ENCODE measurements at places on chromosomes 5 and 9. TPM values are rescaled to one million over a fixed set of nuclear protein-coding genes. Genes with fewer than 3 reads are reported as not detected.
A peak's percentile ranks its signal among the peaks of the same experiment; 100 is the strongest.

DNA sequence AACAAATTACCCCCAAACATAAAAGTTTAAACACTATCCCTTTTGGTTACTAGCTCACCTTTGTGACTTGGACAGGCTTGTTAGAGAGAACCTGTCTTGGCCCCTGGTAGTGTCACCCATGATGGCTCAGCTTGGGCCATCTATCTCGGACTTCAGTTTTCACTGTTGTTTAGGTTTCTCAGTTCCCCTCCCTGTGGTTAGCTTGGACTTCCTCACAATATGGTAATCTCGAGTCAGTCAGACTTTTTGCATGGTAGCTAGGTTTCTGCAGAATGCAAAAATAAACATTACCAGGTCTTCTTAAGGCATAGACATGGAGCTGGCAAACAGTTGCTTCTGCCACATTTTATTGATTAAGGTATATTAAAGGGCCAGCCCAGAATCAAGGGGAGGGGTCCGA, 324.3 kb upstream of the RORB start:
- H3K27ac ChIP-seq: no peak overlapping the region
- 0 out of 2 replicates have a peak, but pooled peaks cover 4% of the 10 kb centered on the region for H3K27me3 ChIP-seq
- DNase-seq: no peak

GRCh38 chr9:3446313-3446712, 79.5 kb downstream of the RFX3 start:
- DNase-seq: no peak
- no peak overlapping the region for H3K27ac ChIP-seq
- no peaks in the 10 kb centered on the region for H3K27me3 ChIP-seq
- H3K36me3 ChIP-seq: no peaks in the 10 kb centered on the region
- no peak overlapping the region for H3K4me3 ChIP-seq
- no peaks in the 10 kb centered on the region for H3K4me1 ChIP-seq

- H3K27me3 ChIP-seq: no peaks in the 10 kb centered on the region
- no peak overlapping the region for H3K4me3 ChIP-seq
- no peak overlapping the region for H3K27ac ChIP-seq
- H3K36me3 ChIP-seq: no peaks in the 10 kb centered on the region
Observed at GRCh38 chr5:82217917-82218316, 60.2 kb downstream of the RPS23 start.

SLC4A9 gene
- not detected for total RNA-seq

- H3K4me3 ChIP-seq: no peak overlapping the region
- peaks cover 8% of the 10 kb centered on the region for H3K27me3 ChIP-seq
- H3K27ac ChIP-seq: no peak overlapping the region
- H3K36me3 ChIP-seq: no peaks in the 10 kb centered on the region
- no peaks in the 10 kb centered on the region for H3K4me1 ChIP-seq
- DNase-seq: no peak
Observed at GRCh38 chr5:176678584-176678983, 31.3 kb downstream of the TSPAN17 start.

SPINK7 gene
- total RNA-seq: not detected

- no peak overlapping the region for H3K27ac ChIP-seq
- no peaks in the 10 kb centered on the region for H3K36me3 ChIP-seq
- H3K4me3 ChIP-seq: no peak overlapping the region
- no peaks in the 10 kb centered on the region for H3K27me3 ChIP-seq
Observed at GRCh38 chr5:76202182-76202581, 119.0 kb downstream of the SV2C start.

SLC1A1 gene
- not detected for total RNA-seq

IL5 gene
- total RNA-seq: not detected

- H3K27me3 ChIP-seq: no peaks in the 10 kb centered on the region
- no peak for DNase-seq
- H3K4me3 ChIP-seq: no peak overlapping the region
- H3K4me1 ChIP-seq: peaks cover 9% of the 10 kb centered on the region
- no peak overlapping the region for H3K27ac ChIP-seq
Observed at GRCh38 chr9:134458207-134459108, 132.2 kb downstream of the RXRA start.

POU5F2 gene
- total RNA-seq: 0.41 TPM

- H3K4me1 ChIP-seq: no peaks in the 10 kb centered on the region
- H3K27me3 ChIP-seq: no peaks in the 10 kb centered on the region
- H3K27ac ChIP-seq: no peak overlapping the region
- no peak for DNase-seq
- no peak overlapping the region for H3K4me3 ChIP-seq
Observed at GRCh38 chr9:109424618-109425017, 73.5 kb downstream of the PTPN3 start.

DNA sequence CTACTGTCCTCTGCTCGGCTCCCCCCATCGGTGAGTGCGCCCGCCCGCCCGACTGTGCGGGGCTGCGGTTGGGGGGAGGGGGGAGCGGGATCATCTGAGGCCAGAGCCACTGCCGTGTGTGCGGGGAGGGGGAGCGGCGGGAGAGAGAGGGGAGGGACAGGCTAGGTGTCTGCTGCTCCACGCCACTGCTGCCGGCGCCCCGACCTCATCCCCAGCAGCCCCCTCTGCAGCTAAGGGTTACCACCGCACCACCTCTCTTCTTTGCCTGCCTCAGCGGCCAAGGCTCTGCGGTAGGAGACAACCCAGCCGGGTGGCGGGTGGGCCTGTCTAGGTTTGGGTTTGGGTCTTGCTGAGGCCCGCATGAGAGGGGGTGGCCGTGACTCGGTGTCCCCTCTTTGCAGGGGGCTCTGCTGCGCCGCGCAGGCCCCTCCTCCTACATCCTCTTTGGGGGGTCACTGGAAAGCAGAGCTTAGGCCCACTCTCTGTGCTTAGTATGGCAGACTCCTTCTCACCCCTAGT, 670 bp upstream of the PURA start:
- no peaks in the 10 kb centered on the region for H3K27me3 ChIP-seq
- H3K36me3 ChIP-seq: no peaks in the 10 kb centered on the region
- H3K4me1 ChIP-seq: peaks cover 3% of the 10 kb centered on the region
- peak overlapping the region; percentile 66 for H3K27ac ChIP-seq

GRCh38 chr9:127300886-127301447, 36.4 kb downstream of the GARNL3 start:
- no peak overlapping the region for H3K4me3 ChIP-seq
- no peaks in the 10 kb centered on the region for H3K27me3 ChIP-seq
- no peaks in the 10 kb centered on the region for H3K4me1 ChIP-seq
- DNase-seq: no peak
- H3K36me3 ChIP-seq: no peaks in the 10 kb centered on the region

- peak overlapping the region; percentile 92 for H3K4me3 ChIP-seq
- H3K27me3 ChIP-seq: no peaks in the 10 kb centered on the region
- H3K36me3 ChIP-seq: 0 out of 2 replicates have a peak, but pooled peaks cover 3% of the 10 kb centered on the region
- H3K27ac ChIP-seq: peak overlapping the region; percentile 71
- peaks cover 13% of the 10 kb centered on the region for H3K4me1 ChIP-seq
Observed at GRCh38 chr5:154756868-154757813, 2.0 kb downstream of the LARP1 start.

DNA sequence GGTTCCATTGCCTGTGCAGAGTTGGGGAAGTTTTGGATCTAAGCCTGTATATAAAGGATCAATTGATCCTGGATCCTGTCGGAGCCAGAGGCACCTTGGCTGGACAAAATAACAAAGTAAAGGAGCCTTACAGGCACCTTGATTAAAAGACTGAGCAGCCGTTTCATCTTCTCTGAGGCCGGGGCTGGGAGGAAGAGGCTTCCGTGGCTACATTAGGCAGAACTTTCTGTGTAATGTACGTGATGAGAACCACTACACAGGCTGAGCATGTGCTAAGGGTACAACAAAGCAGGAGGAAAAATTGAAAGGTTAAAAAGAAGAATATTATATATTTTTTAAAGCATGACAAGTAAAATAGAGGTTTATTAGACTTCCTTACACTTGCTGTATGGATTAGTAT, 37.0 kb downstream of the IL31RA start:
- H3K4me3 ChIP-seq: no peak overlapping the region
- no peaks in the 10 kb centered on the region for H3K27me3 ChIP-seq
- DNase-seq: no peak
- H3K36me3 ChIP-seq: no peaks in the 10 kb centered on the region

DNA sequence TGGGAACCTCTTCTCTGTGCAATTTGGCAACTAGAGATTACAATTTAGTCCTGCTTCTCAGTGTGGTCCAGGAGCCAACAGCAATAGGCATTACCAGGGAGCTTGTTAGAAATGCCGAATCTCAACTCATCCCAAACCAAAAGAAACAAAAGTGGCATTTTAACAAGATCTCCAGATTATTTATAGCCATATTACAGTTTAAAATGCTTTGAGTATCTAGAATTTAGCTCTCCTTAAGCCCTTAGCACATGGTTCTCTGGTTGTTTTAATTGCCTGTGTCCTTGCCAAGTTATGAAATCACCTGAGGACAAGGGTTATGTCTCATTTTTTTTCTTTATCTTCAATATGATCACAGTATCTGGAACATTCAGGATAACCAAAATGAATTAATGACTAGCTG, 51.6 kb upstream of the TAS2R1 start:
- no peaks in the 10 kb centered on the region for H3K27me3 ChIP-seq
- no peak for DNase-seq
- no peak overlapping the region for H3K27ac ChIP-seq
- H3K4me3 ChIP-seq: no peak overlapping the region

DMGDH gene
- total RNA-seq: not detected

CDH9 gene
- not detected for total RNA-seq

PCDHA12 gene
- not detected for total RNA-seq

DNA sequence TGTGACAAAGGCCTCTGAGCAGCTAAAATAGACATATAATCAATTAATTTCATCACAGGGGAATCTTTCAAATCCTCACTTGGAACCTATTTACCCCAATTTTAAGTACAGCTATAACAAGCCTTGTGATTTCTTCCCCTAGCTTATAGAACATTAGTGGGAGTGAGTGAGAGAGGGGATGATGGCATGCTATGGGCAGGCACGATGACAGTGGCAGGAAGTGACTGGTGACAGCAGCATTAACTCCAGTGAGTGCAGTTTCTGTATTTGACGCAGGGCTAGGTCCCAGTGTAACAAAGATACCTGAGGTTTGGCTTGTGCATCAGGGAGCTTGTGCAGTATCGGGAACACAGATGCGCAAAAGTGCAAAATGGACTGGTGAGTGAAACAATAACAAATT, 54.1 kb downstream of the NPR3 start:
- H3K4me3 ChIP-seq: no peak overlapping the region
- H3K27ac ChIP-seq: no peak overlapping the region
- H3K27me3 ChIP-seq: no peaks in the 10 kb centered on the region
- no peaks in the 10 kb centered on the region for H3K4me1 ChIP-seq

GRCh38 chr5:179276838-179277395, 68.3 kb downstream of the ADAMTS2 start:
- no peaks in the 10 kb centered on the region for H3K4me1 ChIP-seq
- H3K4me3 ChIP-seq: no peak overlapping the region
- no peak overlapping the region for H3K27ac ChIP-seq

DNA sequence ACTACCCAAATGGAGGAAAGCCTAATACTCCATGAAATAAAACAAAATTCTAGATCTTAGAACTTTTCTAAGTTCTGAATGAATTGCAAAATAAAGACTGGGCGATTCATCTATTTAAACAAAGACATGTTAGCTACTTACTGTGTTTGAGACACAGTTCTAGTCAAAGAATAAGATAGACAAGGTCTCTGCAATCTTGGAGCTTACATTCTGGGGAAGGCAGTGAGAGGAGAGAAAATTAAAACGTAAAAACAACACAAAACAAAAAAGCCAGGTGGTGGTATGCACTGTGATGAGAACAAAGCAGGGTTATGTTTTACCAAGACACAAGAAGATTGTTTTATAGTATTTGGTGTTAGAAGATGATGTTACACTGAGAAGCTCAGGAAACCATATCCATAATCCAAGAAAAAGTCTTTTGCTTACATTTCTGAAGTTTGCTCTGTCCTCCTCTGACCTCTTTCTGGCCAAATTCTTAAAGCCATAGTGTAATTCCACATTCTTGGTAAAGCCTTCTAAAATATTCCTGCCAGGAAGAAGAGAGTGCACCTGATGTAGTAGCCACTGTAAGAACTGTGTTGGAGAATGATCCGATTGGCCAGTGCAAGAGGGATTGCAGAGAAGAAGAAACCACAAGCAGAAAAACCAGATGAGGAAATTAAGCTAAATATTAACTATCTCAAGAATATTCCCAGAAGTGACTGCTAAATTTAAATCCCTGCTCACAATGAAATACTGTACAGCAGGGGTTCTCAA, 218.4 kb downstream of the PCSK1 start:
- no peaks in the 10 kb centered on the region for H3K36me3 ChIP-seq
- DNase-seq: no peak
- H3K27me3 ChIP-seq: no peaks in the 10 kb centered on the region
- no peak overlapping the region for H3K27ac ChIP-seq
- H3K4me3 ChIP-seq: no peak overlapping the region

- H3K36me3 ChIP-seq: no peaks in the 10 kb centered on the region
- no peak overlapping the region for H3K4me3 ChIP-seq
- no peaks in the 10 kb centered on the region for H3K27me3 ChIP-seq
- H3K4me1 ChIP-seq: peaks cover 5% of the 10 kb centered on the region
Observed at GRCh38 chr5:95059636-95060035, 225.3 kb downstream of the MCTP1 start.

- DNase-seq: peak; percentile 49
- H3K27ac ChIP-seq: no peak overlapping the region
- H3K4me1 ChIP-seq: peaks cover 16% of the 10 kb centered on the region
- H3K36me3 ChIP-seq: no peaks in the 10 kb centered on the region
- H3K4me3 ChIP-seq: no peak overlapping the region
- H3K27me3 ChIP-seq: no peaks in the 10 kb centered on the region
Observed at GRCh38 chr9:106019039-106019680, 324.8 kb downstream of the TMEM38B start.

- H3K27ac ChIP-seq: no peak overlapping the region
- H3K4me3 ChIP-seq: no peak overlapping the region
- peaks cover 35% of the 10 kb centered on the region for H3K4me1 ChIP-seq
- H3K36me3 ChIP-seq: no peaks in the 10 kb centered on the region
Observed at GRCh38 chr9:118635416-118635815, 733.8 kb downstream of the BRINP1 start.

DNA sequence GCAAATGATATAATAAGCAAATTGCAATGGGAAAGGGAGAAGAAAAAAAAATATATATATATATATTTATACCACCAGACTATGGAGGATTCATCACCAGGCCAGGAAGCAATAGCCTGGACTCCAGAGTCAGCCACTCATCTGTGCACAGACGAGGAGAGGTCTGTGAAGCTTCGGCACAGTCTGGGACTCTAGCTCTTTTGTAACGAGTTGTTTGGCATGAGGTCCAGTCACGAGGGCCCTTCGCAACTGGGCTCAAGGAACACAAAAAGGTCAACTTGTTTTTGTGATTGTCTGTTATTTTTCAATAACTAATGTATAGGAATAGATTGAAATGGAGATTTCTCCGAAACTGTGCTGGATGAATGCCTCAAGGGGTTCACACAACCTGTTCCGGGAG, 14.7 kb upstream of the FGF1 start:
- peaks cover 17% of the 10 kb centered on the region for H3K4me1 ChIP-seq
- H3K27ac ChIP-seq: no peak overlapping the region
- no peak for DNase-seq
- no peaks in the 10 kb centered on the region for H3K36me3 ChIP-seq

Data from SJCRH30 (cell line).